ENCODE measurements at places on chromosomes 2 and 18.
A peak's percentile ranks its signal among the peaks of the same experiment; 100 is the strongest.

GRCh38 chr2:12718015-12718671, 1.4 kb downstream of the TRIB2 start:
- DNase-seq, result peak; percentile 75

DNA sequence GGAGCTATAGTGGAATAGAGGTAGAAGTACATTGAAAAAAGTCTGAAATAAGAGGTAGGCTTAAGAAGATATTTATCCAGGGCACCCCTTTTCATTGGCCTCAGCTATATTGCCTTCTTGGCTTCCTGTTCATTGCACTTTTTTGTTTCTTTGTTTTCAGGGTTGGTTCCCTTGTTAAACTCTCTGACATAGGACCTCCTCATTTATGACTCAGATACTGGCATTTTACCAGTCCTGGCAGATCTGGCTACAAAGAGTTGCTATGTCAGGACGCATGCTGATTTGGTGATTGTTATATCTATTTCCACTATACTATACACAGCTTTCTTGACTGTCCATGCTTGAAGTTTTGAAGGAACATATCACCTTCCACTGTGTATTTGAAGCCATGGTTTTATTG, 60.0 kb downstream of the GCA start:
- no peak for DNase-seq

DNA sequence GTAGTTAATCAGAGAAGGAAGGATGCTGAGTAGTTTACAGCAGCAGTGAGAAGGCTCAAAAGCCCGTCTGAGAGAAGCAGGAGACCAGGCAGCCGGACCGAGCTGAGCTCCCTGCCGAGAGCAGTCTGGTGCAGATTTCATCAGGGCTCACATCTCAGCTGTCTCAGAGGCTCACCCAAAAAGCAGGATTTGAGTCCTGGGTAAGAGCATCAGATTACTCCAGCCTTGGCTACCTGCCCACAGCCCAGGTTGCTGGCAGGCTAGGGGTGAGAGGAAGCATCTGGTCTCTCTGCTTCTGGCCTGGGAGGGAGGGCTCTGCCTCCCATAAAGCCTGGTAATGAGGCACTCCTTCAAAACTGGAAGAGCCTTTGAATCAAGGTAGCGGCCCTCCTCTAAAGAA, 140.5 kb downstream of the ST6GAL2 start:
- peak; percentile 63 for DNase-seq

DNA sequence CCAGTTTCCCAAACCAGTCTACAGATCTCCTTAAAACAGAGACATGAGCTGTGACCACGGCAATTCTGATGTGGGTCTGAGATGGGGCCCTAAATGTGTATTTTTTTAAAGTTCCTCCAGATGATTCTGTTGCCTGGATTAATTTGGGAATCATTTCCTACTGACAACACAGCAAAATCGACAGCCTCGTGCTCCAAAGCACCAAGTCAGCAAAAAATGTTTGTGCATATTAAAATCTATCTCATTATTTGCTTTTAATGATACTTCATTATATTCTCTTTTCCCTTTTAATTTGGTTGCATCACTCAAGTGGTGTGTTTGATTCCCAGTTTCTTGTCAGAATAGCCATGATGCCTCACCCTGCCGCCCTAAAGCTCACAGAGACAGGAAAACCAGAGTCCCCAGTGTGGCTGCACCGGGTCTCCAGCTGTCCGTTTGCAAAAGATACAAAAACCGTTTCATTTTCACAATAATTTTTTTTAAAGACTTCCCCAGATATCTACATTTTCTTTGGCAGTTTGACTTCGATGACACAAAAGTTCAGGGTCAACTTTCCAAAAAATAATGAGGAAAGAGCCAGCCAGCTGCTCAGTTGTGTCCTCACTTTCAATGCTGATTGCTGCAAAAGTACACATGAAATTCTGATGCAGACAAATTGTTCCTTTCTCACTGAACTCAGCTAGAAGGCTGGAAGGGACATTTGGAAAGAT, 443.2 kb upstream of the ID2 start:
- no peak for DNase-seq

All from sigmoid colon (tissue), 7 donors.